ENCODE measurements at places on chromosomes 5 and 9. TPM values are rescaled to one million over a fixed set of nuclear protein-coding genes. Genes with fewer than 3 reads are reported as not detected.

SLC25A48 gene
- not detected for polyA plus RNA-seq

SPINK13 gene
- 0.21 TPM for polyA plus RNA-seq

GRM6 gene
- not detected for polyA plus RNA-seq

ZNG1F gene
- polyA plus RNA-seq, result 4.8 TPM

MGAT1 gene
- polyA plus RNA-seq, result 66.6 TPM

ADAMTS12 gene
- polyA plus RNA-seq, result 5.0 TPM

NEUROG1 gene
- 0.06 TPM for polyA plus RNA-seq

FKBP15 gene
- 29.0 TPM for polyA plus RNA-seq

ANKRD55 gene
- 0.23 TPM for polyA plus RNA-seq

GRCh38 chr9:111914749-111915424 lies 18.3 kb downstream of the UGCG start:
- no peaks in the 10 kb centered on the region for H3K27me3 ChIP-seq
- DNase-seq, result no peak
- no peak overlapping the region for H3K27ac ChIP-seq
- H3K4me3 ChIP-seq, result no peak overlapping the region
- H3K36me3 ChIP-seq, result no peaks in the 10 kb centered on the region

DNA sequence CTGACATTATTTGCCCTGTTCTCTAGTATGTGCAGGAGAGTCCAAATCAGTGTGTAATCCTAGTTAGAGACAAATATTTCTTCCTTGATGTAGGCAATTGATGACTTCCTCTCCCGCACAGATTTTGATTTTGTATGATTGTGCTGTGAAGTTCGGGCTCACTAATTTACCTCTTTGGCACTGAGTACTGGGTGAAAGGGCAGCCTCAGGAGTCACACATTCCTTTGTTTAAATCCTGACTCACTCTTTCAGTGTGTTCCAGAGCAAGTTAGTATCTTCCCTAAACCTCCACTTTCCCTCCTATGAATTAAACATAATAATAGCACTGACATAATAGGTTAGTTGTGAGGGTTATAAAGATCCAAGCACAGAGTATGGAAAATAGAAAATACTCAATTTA lies 269.7 kb downstream of the ISL1 start:
- no peaks in the 10 kb centered on the region for H3K27me3 ChIP-seq
- H3K36me3 ChIP-seq, result no peaks in the 10 kb centered on the region
- H3K4me3 ChIP-seq, result no peak overlapping the region
- H3K4me1 ChIP-seq, result no peaks in the 10 kb centered on the region

DNA sequence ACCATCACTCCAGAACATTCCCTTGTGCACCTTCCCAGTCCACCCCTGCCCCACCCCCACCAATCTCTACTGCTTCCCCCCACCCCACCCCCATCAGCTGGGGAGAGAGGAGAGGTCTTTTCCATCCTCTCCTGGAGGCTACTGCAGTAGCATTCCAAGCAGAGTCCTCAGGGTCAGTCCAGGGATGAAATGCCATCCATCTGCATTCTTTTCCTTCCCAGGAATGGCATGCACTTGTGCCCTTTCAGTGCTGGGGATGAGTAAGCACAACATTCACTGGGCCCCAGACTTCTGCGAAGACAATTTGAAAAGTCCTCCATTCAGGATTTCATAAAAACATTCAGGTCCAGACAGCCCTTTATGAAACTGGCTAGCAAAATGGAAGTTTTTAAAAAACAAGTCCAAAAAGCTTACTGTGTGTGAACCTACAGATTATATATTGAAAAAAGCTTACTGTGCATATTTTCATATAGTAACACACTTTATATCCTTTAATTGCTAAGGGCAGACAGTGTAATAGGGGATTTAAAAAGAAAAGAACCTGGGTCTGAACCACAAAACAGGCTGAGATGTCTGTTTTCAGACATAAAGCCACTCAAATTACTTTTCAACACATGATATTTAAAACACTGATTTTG lies 50.0 kb upstream of the GOLPH3 start:
- no peak for DNase-seq
- no peaks in the 10 kb centered on the region for H3K27me3 ChIP-seq
- no peaks in the 10 kb centered on the region for H3K36me3 ChIP-seq
- H3K27ac ChIP-seq, result no peak overlapping the region

GRCh38 chr9:99353408-99353807 lies 131.3 kb downstream of the SEC61B start:
- H3K4me1 ChIP-seq, result no peaks in the 10 kb centered on the region
- H3K27me3 ChIP-seq, result no peaks in the 10 kb centered on the region
- H3K27ac ChIP-seq, result no peak overlapping the region

- peaks cover 3% of the 10 kb centered on the region for H3K4me1 ChIP-seq
- DNase-seq, result no peak
- H3K27me3 ChIP-seq, result no peaks in the 10 kb centered on the region
- no peaks in the 10 kb centered on the region for H3K36me3 ChIP-seq
Observed at GRCh38 chr5:139971202-139971725, 71.8 kb downstream of the NRG2 start.

GRCh38 chr9:69299826-69300225 lies 25.2 kb upstream of the ENTREP1 start:
- DNase-seq, result no peak
- no peak overlapping the region for H3K27ac ChIP-seq
- peaks cover 14% of the 10 kb centered on the region for H3K4me1 ChIP-seq
- H3K36me3 ChIP-seq, result no peaks in the 10 kb centered on the region

- no peak overlapping the region for H3K27ac ChIP-seq
- H3K4me1 ChIP-seq, result no peaks in the 10 kb centered on the region
- H3K27me3 ChIP-seq, result no peaks in the 10 kb centered on the region
- no peaks in the 10 kb centered on the region for H3K36me3 ChIP-seq
Observed at GRCh38 chr5:79474367-79475151, 39.4 kb downstream of the HOMER1 start.

- no peak overlapping the region for H3K4me3 ChIP-seq
- H3K4me1 ChIP-seq, result no peaks in the 10 kb centered on the region
- no peaks in the 10 kb centered on the region for H3K36me3 ChIP-seq
- no peaks in the 10 kb centered on the region for H3K27me3 ChIP-seq
- no peak for DNase-seq
Observed at GRCh38 chr5:169869066-169869465, 111.2 kb downstream of the INSYN2B start.

- no peaks in the 10 kb centered on the region for H3K27me3 ChIP-seq
- no peaks in the 10 kb centered on the region for H3K36me3 ChIP-seq
- no peak for DNase-seq
Observed at GRCh38 chr5:126359884-126360283, 63.3 kb upstream of the GRAMD2B start.

GRCh38 chr9:117083559-117083958 lies 331.3 kb downstream of the ASTN2 start:
- no peaks in the 10 kb centered on the region for H3K4me1 ChIP-seq
- DNase-seq, result no peak
- H3K27me3 ChIP-seq, result no peaks in the 10 kb centered on the region
- H3K27ac ChIP-seq, result no peak overlapping the region

- peaks cover 3% of the 10 kb centered on the region for H3K4me1 ChIP-seq
- no peaks in the 10 kb centered on the region for H3K27me3 ChIP-seq
- H3K27ac ChIP-seq, result no peak overlapping the region
- no peak for DNase-seq
Observed at GRCh38 chr5:157533011-157533481, 42.5 kb downstream of the ADAM19 start.

- no peak overlapping the region for H3K4me3 ChIP-seq
- no peak overlapping the region for H3K27ac ChIP-seq
- no peaks in the 10 kb centered on the region for H3K4me1 ChIP-seq
- no peak for DNase-seq
- H3K27me3 ChIP-seq, result no peaks in the 10 kb centered on the region
Observed at GRCh38 chr9:130478736-130479575, 34.2 kb downstream of the ASS1 start.

DNA sequence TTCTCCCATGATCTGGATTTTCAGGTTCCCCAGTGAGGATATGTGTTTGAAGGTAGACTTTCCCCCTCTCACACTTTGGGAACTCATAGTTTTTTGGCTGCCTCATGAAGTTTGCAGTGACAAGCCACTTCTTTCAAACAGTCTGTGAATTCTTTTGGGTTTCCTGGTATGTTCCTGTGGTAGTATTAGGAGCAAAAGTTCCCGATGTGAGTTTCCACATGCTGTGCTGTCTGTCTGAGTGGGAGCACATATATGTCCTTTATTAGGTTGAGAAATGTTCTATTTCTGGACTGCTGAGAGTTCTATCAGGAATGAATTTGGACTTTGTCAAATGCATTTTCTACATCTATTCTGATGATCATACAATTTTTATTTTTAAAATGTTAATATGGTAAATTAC lies 273.2 kb upstream of the TARS1 start:
- no peak overlapping the region for H3K4me3 ChIP-seq
- no peaks in the 10 kb centered on the region for H3K4me1 ChIP-seq
- no peak overlapping the region for H3K27ac ChIP-seq

DNA sequence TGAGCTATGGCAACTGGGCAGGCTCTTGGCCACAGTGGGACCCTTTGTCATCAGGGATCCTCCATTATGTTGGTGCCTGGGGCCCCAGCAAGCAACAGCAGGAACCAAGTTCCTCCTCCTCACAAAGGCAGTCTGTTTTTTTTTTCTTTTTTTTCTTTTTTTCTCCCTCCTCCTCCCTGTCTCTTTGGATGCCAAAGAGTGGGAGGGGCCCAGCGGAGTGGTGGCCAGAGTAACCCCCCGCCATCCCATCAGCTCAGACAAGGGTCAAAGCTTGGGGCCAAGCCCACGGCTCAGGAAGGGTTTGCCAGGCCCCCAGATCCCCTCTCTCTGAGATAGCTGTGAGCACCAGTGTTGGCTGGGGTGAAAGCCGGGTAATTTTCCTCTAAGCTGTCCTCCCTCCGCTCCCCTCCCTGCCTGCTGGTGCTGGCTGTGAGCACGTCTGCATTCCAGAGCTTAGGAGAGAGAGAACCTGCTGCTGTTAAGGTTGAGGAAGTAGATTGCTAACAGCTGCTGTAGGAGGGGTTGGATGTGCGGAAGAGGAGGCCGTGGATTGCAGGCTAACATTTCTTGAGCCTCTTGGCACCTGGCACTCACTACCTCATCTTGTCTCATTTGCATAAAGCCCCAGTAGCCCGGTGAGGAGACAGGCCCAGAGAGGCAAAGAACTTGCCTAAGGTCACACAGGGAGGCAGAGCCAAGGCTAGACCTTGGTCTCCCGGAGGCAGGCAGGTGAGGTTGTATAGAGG lies 21.2 kb downstream of the GSN start:
- H3K4me3 ChIP-seq, result no peak overlapping the region
- peak overlapping the region; percentile 93 for H3K27ac ChIP-seq
- no peaks in the 10 kb centered on the region for H3K36me3 ChIP-seq
- DNase-seq, result peak; percentile 87

- no peaks in the 10 kb centered on the region for H3K36me3 ChIP-seq
- H3K4me3 ChIP-seq, result no peak overlapping the region
- no peaks in the 10 kb centered on the region for H3K27me3 ChIP-seq
- no peak overlapping the region for H3K27ac ChIP-seq
Observed at GRCh38 chr5:99900302-99900852, 634.8 kb upstream of the FAM174A start.

- no peak overlapping the region for H3K4me3 ChIP-seq
- H3K27me3 ChIP-seq, result no peaks in the 10 kb centered on the region
- no peak for DNase-seq
- no peaks in the 10 kb centered on the region for H3K36me3 ChIP-seq
Observed at GRCh38 chr5:124399426-124399961, 346.9 kb downstream of the ZNF608 start.

DNA sequence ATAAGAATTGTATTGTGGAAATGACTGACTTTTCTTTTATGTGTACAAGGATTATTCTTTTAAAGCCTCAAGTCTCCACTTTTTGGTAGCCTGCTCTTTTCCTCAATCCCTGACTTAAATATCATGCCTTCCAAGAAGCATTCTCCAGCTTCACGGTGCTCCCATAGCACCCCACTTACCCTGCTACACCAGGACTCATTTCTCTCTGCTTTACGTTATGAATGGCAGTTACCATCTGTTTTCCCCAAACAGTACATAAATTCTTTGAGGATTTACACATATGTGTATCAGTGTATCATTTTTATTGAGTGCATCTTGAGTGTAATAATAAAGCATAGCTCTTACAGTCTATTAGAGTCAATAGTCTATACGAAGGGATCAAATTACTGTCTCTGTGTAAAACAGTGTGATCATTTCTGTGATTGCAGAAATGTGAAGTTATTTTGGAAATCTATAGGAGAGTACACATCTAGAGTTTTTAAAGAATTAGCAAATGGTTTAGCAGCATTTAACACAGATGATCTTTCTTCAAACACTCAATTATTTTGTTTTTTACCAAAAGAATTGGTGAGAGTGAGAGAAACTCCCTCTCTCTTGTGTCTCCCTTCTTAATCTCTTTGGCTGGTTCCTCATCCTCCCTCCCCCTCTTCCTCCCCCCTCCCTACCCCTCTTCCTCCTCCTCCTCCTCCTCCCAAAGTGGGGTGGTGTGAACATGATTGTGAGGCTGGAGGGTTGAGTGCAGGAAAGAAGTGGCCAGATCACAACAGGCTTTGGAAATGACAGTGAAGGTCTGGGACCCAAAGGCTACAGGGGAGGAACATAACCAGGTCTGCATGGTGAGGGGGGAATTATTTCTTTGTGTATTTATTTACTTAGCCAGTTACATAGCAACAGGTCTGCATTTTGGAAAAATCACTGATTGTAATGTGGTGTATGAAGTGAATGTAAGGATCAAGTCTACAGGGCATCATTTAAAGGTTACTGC lies 27.6 kb upstream of the ECM2 start:
- no peak overlapping the region for H3K4me3 ChIP-seq
- H3K36me3 ChIP-seq, result no peaks in the 10 kb centered on the region
- no peak overlapping the region for H3K27ac ChIP-seq
- H3K4me1 ChIP-seq, result peaks cover 5% of the 10 kb centered on the region

- no peak overlapping the region for H3K4me3 ChIP-seq
- DNase-seq, result no peak
- no peak overlapping the region for H3K27ac ChIP-seq
- no peaks in the 10 kb centered on the region for H3K4me1 ChIP-seq
- no peaks in the 10 kb centered on the region for H3K36me3 ChIP-seq
Observed at GRCh38 chr5:148623741-148624140, 30.6 kb downstream of the HTR4 start.
